ENCODE measurements at places on chromosomes 13 and 19. TPM values are rescaled to one million over a fixed set of nuclear protein-coding genes. Genes with fewer than 3 reads are reported as not detected.

Gene FUT2
- not detected for total RNA-seq

DNA sequence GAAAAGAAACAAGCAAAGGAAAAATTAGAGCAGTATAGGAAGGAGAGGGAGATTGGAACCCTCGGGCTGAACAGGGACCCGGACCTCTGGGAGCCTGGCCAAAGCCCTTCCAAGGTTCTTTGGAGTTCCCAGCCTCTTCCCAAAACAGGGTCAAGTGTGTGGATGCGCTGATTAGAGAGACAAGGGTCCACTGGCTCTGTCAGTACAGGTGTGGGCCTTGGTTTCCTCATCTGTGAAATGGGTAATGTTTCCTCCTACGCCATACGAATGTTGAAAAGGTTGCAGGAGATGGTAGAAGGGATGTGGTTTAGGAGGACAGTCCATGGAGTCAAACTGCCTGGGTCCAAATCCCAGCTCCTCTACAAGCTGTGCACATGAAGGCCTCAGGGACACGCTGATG is 2.1 kb upstream of the SYCN start:
- DNase-seq, result no peak
- H3K36me3 ChIP-seq, result no peaks in the 10 kb centered on the region
- H3K4me3 ChIP-seq, result no peak overlapping the region

Gene TMEM86B
- 22.2 TPM for total RNA-seq

DNA sequence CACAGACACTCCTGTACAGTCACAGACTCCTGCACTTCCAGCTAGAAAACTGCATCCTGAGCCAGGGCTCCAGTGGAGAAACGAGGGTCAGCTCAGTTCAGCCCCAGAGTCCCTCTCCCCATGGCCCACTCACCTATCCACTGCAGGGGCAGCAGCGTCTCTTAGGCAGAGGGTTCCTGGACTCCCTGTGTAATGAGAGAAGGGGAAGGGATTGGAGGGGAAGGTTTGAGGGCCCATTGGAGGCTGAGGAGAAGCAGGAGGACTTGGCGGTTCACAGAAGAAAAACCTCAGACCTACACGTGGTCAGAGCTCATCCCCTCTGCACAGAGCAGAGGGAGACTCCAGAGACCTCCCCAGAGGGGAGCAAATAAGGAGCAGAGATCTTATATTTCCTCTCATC is 9.2 kb upstream of the CEACAM18 start:
- no peak overlapping the region for H3K27ac ChIP-seq
- H3K36me3 ChIP-seq, result no peaks in the 10 kb centered on the region
- no peaks in the 10 kb centered on the region for H3K27me3 ChIP-seq
- no peak overlapping the region for H3K4me3 ChIP-seq

- H3K4me1 ChIP-seq, result no peaks in the 10 kb centered on the region
- H3K27ac ChIP-seq, result no peak overlapping the region
- no peaks in the 10 kb centered on the region for H3K36me3 ChIP-seq
- DNase-seq, result no peak
- H3K4me3 ChIP-seq, result no peak overlapping the region
These were observed 164.5 kb downstream of the TEX29 start for GRCh38 chr13:111484959-111485358.

DNA sequence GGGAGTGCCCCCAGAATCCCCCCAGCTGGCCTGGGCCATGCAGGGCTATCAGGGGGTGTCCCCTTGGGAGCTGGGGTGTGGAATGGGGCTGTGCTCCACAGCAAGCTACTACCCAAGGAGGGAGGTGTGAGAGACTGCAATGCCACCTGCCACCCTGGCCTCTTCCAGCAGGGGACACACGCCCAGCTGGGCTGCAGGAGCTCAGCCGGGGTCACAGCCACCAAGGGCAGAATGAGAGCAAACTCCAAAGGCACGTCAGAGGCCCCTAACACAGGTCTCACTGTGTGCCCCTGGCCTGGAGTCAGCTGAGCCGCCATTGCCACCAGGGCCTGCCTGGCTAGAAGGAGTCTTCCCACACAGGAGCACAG is 55.5 kb downstream of the MLLT1 start:
- no peak overlapping the region for H3K4me3 ChIP-seq
- H3K27ac ChIP-seq, result no peak overlapping the region
- DNase-seq, result no peak
- peaks cover 11% of the 10 kb centered on the region for H3K4me1 ChIP-seq
- H3K36me3 ChIP-seq, result no peaks in the 10 kb centered on the region

DNA sequence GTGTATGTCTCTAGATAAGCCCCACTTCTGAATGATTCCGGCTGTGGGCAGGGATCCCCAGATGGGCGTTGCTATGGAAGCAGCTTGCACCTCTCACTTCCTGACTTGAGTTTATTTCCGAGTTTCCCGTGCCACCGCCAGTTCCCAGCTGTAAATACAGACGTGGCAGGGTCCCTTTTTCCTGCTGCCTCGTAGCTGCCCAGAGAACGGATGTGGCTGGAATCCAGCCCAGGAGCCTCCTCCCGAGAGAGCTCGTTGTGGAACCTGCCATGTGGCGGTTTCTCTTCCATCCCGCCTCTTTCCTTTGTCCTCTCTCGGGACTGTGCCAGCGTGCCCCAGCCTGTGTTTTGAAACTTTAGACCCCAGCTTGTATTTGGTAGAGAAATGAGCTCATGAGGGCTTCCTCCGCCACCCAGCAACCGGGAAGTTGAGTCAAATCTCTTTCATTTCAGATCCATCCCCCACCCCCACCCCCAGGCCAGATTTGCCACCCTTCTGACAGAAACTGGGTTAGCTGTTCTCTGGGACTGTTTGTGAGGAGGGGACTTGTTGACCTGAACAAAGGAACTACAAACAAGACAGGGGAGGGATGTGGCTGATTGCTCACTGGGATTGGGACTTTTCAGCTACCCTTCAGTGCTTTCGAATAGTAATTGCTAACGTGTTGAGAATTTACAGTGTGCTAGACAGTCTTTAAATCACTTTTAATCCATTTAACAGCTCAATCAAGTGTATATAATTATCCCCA is 96.6 kb downstream of the SIPA1L3 start:
- H3K27ac ChIP-seq, result no peak overlapping the region
- no peak for DNase-seq
- H3K36me3 ChIP-seq, result no peaks in the 10 kb centered on the region

Gene FCER2
- total RNA-seq, result not detected

DNA sequence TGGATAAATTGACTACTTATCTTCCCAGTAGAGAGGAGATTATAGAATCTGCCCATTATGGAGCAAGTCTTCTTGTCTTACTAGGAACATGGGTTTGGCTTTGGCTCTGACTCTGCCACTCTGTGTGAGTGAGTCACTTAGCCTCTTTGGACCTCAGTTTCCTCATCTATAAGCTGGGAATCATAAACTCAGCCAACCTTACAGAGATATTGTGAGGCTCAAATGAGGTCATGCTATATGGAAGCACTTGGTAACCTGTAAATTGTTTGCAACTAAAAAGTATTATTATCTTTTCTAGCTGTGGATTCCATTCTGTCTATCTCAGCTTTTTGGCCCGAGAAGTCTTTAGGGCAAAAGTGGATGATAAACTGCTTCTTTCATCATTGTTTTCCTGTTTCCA is 186.8 kb upstream of the TSC22D1 start:
- no peak for DNase-seq
- no peaks in the 10 kb centered on the region for H3K36me3 ChIP-seq
- H3K27ac ChIP-seq, result no peak overlapping the region
- H3K4me1 ChIP-seq, result no peaks in the 10 kb centered on the region
- H3K4me3 ChIP-seq, result no peak overlapping the region

- no peaks in the 10 kb centered on the region for H3K27me3 ChIP-seq
- DNase-seq, result no peak
- H3K36me3 ChIP-seq, result no peaks in the 10 kb centered on the region
These were observed 44.7 kb downstream of the PLPP2 start for GRCh38 chr19:246551-246950.

DNA sequence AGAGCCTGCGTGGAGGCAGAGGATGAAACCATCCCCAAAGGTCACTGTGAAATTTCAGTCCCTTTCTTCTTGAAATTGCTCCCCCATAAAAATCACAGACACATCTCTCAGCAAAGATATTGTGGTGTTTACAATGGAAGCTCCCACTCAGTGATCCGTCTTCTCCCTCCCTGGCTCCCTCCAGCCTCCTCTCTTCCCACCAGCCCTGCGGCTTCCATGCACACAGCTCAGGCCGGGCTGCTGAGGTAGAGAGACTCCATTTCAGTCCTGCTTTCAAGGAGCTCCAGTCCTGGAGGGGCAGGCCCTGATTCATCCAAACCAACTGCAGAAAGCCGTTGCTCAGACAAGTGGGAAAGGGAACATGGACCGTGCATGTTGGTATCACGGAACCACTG is 24.0 kb upstream of the MIER2 start:
- no peak overlapping the region for H3K4me3 ChIP-seq
- DNase-seq, result no peak
- no peaks in the 10 kb centered on the region for H3K27me3 ChIP-seq
- H3K36me3 ChIP-seq, result no peaks in the 10 kb centered on the region
- no peak overlapping the region for H3K27ac ChIP-seq

- no peaks in the 10 kb centered on the region for H3K27me3 ChIP-seq
- H3K36me3 ChIP-seq, result no peaks in the 10 kb centered on the region
- no peaks in the 10 kb centered on the region for H3K4me1 ChIP-seq
- DNase-seq, result no peak
These were observed 98.5 kb upstream of the PABPC3 start for GRCh38 chr13:24997367-24997967.

DNA sequence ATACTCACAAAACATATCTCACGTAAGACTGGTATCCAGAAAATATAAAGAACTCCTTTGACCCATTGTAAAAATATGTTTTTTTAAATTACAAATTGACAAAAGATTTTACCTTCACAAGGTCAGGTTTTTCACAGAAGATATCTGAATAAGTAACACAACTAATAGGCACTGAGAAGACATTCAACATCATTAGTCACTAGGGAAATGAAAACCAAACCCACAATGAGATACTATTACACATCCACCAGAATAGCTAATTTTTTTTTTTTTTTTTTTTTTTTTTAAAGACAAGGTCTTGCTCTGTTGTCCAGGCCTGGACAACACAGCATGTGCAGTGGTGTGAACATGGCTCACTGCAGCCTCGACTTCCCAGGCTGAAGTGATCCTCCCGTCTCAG is 157.5 kb downstream of the MIPEP start:
- no peak overlapping the region for H3K4me3 ChIP-seq
- H3K36me3 ChIP-seq, result no peaks in the 10 kb centered on the region
- H3K27me3 ChIP-seq, result no peaks in the 10 kb centered on the region
- H3K4me1 ChIP-seq, result no peaks in the 10 kb centered on the region
- no peak for DNase-seq
- H3K27ac ChIP-seq, result no peak overlapping the region

Data from right lobe of liver (tissue), 6 donors.